ENCODE measurements at places on chromosomes 5 and 9.
A peak's percentile ranks its signal among the peaks of the same experiment; 100 is the strongest.

DNA sequence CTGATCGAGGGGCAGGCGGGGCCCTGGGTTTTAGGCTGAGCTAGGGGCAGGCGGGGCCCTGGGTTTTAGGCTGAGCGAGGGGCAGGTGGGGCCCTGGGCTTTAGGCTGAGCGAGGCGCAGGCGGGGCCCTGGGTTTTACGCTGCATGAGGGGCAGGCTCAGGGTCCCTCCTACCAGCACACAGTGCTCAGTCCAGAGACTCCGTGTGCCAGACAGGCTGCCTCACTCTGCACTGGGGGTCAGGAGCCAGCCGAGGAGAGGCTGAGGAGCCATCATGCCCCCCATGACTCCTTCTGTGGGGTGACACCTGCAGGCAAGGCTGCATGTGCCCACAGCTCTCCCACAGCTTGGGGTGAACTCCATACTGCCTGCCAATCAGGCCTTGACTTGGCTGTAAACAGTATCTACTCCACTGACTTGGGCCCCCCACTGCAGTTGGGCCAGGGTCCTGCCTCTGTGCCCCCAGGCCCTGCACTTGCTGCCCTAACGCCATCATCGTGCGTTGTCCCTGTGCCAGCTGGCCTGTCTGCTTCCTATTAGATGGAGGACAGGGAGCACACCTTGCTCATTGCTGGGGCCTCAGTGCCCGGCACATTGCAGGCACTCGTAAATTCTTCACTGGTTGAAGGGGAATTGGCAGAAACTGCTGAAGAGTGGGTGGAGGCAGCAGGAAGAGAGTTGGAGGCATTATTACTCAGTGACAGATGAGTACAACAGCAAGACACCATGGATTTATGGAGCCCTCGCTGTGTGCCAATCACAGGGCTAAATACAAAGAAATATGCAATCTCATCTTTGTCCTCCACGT, 78.6 kb downstream of the AMBP start:
- DNase-seq, result no peak

DNA sequence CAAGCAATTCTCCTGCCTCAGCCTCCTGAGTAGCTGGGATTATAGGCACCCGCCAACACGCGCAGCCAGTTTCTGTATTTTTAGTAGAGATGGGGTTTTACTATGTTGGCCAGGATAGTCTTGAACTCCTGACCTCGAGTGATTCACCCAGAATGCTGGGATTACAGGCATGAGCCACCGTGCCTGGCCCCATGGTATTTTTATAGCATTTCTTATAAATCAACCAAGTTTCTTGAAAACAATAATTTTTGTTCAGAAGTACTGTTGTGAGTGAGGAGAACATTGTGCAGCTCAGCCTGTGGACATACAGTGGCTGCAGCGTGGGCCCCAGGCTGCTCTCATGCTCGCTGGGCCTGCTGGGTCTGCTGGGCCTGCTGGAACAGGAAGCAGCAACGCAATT, 45.3 kb downstream of the MAP1B start:
- DNase-seq, result no peak

DNA sequence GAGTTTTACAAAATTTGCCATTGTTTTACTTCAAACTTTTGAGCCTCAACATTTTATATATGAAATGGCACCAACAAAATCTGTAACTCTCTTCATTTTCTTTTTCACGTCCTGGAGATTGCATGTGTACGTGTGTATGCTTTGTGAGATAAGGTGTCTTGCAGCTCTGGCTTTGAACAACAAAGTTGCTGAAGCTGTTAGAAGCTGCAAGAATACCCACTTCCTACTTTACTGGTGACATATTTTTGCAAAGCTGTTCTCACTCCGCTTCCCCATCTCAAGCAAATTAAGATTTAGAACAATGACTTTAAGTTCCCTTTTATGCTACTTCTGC, 41.8 kb downstream of the FYB1 start:
- no peak for DNase-seq

- DNase-seq, result no peak
Measured at GRCh38 chr5:107968406-107968843, 297.7 kb upstream of the EFNA5 start.

- no peak for DNase-seq
Measured at GRCh38 chr5:90606539-90606938, 47.9 kb downstream of the ADGRV1 start.

- no peak for DNase-seq
Measured at GRCh38 chr9:113255438-113255837, 19.9 kb downstream of the CDC26 start.

DNA sequence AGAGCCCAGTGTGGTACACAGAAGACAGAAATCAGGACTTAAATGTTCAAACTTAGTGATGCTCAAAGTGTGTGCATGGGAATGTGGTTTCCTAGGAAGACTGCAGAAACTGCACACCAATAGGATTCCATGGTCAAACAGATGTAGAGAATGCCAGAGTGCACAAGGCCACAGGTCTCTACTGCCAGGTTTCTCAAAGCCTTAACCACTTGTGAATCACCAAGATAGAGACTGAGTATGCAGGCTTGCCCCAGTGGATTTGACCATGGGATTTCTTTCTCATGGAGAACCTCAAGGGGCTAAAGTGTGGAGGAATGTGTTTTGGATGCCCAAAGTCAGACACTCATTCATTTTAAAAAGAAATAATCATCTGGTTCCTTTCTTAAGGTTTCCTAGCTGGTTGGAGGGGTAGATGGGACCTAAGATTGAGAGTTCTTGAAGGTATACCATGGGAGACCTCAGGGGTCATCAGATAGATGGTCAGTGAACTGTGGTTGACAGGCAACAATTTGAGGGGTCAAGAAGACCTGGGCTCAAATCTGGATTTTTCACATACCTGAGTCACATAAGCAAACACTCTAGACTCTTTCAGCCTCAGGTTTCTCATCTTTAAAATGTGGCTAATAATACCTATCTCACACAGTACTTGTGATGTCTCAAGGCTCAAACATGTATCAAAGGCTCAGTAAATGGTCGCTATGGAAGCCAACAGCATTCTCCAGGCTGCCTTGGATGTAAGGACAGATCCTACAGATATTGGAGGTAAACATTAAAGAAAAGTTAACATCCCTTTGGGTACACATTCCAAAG, 81.1 kb downstream of the BOD1 start:
- DNase-seq, result no peak

DNA sequence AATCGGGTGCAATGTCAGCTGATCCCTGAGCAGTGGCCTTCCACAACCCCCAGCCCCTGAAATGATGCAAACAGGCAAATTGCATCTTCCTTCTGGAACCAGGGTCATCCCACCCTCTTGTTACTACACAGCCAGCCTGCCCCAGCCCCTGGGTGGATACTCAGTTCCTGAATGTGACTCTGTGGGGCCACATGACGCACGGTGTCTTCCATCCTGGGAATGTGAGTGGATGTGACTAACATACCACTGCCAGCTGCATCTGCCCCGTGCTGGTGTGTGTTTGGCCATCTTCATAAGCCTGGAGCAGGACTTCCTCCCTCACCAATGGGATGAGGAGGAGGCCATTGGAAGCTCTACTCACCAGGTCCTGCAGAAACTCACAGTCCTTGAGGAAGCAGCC, 257.9 kb upstream of the ADAMTS16 start:
- no peak for DNase-seq

DNA sequence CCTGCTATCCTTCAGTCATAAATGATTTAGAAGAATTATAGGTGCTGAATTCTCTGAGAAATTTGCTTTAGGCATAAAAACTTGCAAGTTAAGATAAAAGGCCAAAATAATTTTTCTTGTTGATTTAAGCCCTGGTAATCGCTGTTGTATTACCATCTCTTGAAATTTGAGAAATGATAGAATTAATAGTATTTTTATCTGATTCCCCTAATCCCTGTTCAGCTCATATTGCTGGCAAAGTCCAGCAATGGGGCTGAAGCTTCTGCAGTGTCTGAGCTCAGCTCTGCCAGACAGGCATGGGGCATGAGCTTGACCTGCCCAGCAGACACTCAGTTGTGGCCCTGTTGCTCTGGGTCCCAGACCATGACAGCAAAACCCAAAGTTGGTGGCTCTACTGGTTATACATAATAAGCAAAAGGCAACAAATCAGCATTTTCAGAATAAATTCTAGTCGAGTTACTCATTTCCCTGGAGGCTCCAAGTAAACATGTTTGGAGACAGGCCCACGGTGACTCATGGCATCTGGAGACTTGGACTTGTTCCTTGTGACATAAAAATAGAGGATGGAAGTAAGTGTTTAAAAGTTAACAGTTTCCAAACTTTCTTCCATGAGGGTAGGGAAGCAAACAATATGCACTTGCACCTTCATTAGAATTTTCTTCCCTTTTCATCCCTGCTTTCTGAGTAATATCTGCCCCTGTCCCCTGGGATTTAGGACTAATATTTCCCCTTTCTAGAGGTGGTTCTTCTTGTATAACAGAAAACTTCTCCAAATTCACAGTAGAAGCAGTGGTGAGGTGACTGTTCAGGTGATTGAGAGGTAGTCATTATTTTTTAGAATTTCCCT, 60.2 kb upstream of the SLC2A8 start:
- DNase-seq, result no peak

GRCh38 chr5:139104577-139105276, 93.4 kb downstream of the SIL1 start:
- no peak for DNase-seq

- no peak for DNase-seq
Measured at GRCh38 chr5:76500633-76501393, 97.7 kb downstream of the IQGAP2 start.

- DNase-seq, result peak; percentile 47
Measured at GRCh38 chr9:78369639-78370219, 72.8 kb downstream of the PSAT1 start.

DNA sequence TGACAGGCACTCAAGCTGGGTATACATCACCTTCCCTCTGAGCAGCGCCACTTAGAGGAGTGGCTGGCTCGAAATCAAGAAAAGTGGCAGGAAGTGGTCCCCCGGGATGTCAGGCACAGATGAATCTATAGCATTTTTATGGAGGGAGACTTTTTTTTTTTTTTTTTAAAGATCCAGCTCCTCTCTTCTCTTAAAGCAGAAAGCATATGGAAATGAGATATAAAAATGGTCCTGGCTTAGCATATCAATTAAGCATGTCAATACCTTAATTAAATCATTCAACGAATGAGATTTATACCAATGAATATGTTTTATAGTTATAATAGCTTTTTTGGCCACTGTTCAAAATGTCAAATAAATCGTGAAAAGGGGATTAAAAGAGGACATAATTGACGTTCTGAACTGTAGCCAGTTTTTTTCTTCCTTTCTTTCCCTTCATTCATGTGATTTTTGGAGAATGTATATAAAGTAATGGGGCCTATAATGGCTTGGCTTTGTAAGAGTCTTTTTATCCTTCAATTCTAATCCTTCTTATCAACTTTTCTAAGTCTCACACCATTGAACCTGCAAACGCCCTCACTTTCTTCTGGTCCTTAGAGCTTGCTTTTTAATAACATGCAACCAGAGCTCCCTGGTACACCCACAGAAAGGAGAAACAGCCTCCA, 319.2 kb upstream of the PANK3 start:
- DNase-seq, result no peak

- no peak for DNase-seq
Measured at GRCh38 chr9:95769909-95770433, 105.5 kb upstream of the ERCC6L2 start.

GRCh38 chr5:9046756-9047481, 499.0 kb downstream of the SEMA5A start:
- DNase-seq, result no peak

DNA sequence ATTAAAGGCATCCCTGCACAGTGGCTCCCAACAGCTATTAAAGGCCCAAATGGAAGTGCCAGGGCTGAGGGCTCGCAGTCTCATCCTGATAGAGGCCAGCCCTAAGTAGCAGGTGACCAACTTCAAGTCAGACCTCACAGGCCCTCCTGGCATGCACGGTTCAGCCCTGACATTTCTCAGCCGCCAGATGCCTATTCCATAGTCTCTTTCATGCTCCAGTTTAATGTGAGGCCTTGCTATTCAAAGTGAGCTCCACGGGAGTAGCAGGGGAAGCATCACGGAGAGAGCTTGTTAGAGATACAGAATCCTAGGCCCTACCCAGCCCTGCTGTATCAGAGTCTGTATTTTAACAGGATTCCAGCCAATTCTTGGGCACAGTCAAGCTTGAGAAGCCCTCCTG, 11.1 kb downstream of the LHFPL2 start:
- no peak for DNase-seq

DNA sequence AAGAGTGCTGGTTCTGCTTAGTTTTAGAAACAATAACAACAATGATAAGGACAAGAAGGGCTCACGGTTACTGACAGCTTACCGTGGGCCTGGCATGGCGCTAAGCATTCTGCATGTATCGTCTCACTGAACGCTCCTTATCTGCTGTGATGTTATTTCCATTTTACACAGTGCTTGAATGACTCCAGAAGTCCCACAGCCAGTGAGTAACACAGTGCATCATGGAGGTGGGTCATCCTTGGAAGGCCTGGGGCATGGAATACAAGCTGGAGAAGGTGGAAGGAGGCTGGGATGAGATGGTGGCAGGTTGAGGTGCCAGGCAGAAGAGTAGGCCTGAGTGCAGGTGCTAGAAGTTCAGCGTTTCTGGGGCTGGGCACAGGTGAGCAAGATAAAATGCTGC, 36.5 kb upstream of the FAT2 start:
- DNase-seq, result no peak

DNA sequence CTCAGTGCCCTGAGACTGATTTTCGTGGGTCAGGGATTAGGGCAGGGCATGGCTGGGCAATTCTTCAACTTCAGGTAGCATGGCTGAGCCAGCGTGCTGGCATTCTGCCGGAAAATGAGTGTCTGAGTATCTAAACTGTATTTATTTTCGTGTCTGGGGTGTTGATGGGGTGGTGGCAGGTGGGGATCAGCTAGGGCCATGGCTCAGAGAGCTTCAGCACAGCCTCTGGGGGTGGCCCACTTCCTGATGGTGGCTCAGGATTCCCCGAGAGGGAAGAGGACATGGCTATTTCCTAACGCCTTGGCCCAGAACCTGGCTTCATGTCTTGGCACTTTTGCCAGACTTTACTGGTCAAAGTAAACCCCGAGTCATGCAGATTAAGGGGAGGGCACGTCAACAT, 260.5 kb downstream of the GADD45G start:
- DNase-seq, result no peak

DNA sequence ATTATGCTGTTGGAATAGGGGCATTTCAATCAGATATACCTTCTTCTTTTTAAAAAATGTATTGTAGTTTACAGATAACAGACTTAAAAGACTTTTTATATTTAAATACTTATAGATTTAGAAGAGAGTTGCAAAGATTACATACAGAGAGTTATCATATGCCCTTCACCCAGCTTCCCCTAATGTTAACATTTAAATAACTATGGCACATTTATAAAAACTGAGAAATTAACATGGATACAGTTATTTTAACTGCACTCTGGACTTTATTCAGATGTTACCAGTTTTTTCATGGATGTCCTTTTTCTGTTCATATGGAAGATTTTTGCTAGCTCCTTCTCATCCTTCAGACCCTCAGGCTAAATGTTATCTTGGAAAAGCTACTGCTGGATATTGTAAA, 123.2 kb downstream of the DOCK2 start:
- DNase-seq, result no peak

- no peak for DNase-seq
Measured at GRCh38 chr5:173229382-173229959, 5.5 kb downstream of the NKX2-5 start.

- no peak for DNase-seq
Measured at GRCh38 chr5:172789687-172790495, 18.9 kb upstream of the DUSP1 start.

All from activated CD4-positive, alpha-beta T cell treated with anti-CD3 and anti-CD28 coated beads, Interleukin-2, amount 50 U/mL, for 1 hour (primary cell).